ENCODE measurements at places on chromosomes 4 and X.

GRCh38 chrX:64580605-64581004 is 185.4 kb upstream of the MTMR8 start:
- no peak for DNase-seq

DNA sequence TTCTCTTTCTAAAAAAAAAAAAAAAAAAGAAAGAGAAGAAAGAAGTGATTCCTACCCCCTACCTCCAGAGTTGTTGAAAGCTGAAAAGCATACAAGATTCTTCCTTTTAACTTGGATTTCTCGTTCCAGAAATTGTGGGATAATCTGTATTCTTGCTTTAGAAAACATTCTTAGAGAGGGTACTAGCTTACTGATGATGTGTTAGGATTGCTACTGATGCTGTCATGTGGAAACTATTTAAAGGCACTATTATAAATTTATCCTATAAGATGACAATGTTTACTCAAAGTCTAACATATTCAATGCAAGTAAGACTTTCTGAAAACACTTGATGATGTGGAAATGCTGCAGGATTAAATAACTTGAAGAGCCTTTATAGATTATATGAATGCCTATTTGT is 204.0 kb upstream of the PUDP start:
- DNase-seq: peak; percentile 0

GRCh38 chrX:110051559-110051958 is 48.6 kb downstream of the TMEM164 start:
- DNase-seq: no peak

- no peak for DNase-seq
Measured at GRCh38 chr4:42498040-42498439, 100.8 kb downstream of the SHISA3 start.

- DNase-seq: no peak
Measured at GRCh38 chr4:27101126-27101525, 240.5 kb downstream of the STIM2 start.

- DNase-seq: peak; percentile 88
Measured at GRCh38 chr4:15805583-15806517, 27.7 kb downstream of the CD38 start.
